Stimulated activated CD8-positive, alpha-beta memory T cell treated with anti-CD3 and anti-CD28 coated beads, Interleukin-4, amount 100 ng/mL, for 4 hours (primary cell): ENCODE measurements at places on chromosomes 13 and 19.

- DNase-seq, result no peak
Measured at GRCh38 chr19:46926170-46927071, 65.6 kb downstream of the ARHGAP35 start.

GRCh38 chr13:39836038-39836437, 180.6 kb downstream of the COG6 start:
- no peak for DNase-seq

DNA sequence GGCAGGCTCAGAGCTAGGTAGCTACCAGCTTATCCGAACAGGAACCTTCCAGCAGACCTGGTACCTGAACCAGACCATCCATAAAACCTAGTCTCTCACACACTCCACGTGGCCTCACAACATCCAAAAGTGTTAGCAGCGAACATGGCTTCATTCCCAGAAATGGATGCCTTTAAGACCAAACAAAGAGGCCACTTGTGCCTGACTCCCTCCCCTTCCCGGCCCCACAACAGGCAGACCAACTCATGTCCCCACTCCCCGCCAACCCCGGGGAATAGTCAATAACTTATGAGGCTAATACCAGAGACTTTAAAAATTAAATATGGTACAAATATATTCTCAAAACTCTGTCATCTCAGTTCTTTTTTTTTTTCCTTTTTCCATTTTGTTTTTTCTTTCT, 46.2 kb downstream of the ZNF557 start:
- no peak for DNase-seq

DNA sequence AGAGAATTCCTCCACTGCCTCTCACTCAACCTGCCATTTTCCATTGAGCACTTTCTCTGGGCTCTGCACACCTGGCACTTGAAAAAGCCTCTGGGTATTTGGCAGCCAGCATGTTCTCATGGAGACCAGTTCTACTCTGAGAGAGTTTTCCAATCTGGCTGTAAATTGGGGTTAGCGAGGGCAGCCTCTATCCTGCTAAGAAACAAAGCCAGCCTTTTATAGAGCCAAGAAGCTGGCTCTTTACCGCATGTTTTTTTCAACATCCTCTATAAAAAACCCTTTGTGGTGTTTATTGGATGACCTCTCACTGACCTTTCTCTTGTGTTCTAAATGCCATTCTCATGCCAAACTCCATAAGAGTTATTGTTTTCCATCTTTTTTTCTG, 52.6 kb upstream of the RCBTB2 start:
- no peak for DNase-seq
